ENCODE measurements at places on chromosomes 16 and 17.

DNA sequence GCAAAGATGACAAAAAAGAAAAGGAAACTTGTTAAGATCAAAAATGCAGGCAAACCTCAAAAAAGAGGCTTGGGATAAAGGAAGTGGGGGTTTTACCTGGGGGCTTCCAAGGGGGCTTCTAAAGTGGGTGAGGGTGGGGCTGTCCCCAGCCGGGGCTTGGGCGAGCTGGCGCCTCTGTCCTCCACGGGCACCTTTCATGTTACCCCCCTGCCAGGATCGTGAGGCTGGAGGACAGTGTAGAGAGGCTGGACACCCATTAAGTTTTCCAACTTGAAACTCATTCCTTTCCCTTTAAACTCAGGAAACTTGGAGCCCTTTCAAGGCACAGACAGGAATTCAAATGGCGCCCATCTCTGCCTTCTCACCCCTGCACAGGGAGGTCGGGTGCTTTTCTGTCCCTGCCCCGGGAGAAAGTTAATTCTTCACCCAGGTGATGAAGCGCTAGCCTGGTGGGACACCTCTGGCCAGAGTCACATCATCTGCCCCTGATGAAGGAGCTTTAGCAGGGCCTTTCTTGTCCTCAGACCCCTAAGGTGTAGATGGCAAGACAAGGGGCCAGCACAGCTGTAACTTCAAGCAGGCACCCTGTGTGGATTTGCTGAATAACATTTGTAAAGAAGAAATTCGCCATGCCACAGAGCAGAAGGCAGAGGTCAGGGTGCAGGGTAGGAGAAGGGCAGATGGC lies 87.3 kb downstream of the C16orf78 start:
- DNase-seq = no peak

- peak; percentile 96 for DNase-seq
Measured at GRCh38 chr17:80504686-80505413, 28.4 kb upstream of the NPTX1 start.

- peak; percentile 27 for DNase-seq
Measured at GRCh38 chr16:77596261-77596660, 126.1 kb upstream of the NUDT7 start.

- DNase-seq = no peak
Measured at GRCh38 chr17:3826191-3826590, 19.9 kb downstream of the NCBP3 start.

DNA sequence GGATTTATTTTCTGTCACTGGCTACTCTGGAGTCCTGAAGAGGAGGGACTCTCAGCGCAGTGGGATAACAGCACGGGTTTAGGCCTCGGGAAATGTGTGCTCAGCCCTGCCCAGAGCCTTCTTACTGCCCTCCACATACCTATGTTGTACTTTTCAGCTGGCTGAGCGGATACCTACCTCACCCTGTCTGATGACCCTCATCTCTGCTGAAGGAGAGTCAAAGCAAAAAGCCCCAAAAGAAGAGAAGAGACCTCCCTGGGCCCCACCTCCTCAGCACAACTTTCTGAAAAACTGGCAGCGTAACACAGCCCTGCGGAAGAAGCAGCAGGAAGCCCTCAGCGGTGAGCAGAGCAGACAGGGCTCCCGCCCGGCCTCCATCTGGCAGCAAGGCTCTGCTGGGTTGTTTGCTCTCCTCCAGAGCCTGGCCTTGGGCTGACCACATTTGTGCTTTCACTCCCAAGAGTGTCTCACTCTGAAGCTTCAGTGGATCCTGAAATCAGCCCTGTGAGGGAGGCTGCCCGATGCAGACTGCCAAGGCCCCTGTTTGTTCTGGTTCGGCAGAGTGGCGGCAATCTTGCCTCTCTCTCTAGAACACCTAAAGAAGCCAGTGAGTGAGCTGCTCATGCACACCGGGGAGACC lies 10.3 kb downstream of the MYCBPAP start:
- DNase-seq = no peak

DNA sequence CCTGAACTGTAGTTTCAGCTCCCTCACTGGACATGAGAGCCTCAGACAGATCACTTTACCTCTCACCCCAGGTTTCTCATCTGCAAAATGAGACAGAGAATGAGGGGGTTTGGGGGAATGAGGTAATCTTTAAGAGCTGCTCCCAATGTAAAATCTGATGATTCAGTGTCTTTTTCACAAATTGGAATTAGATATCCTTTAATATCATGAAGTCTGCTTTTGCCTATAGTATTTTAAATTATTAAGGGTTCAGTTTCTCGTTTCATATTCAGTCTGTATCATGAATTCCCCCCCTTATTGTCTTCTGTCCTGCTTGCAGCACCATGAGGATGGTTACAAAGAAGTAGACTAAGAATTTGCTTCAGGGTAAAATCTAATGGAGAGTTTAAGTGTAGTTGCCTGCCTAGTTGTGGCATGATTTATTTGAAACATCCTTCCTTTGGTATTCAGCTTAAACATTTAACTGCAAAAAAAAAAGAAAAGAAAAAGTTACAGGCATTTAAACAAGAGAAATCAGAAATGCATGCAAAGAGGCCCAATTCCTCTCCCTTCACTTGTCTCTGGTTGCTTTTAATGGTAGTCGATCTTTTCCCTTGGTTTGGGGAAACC lies 77.3 kb downstream of the WNT3 start:
- DNase-seq = no peak

GRCh38 chr17:37220607-37220953 lies 155.2 kb upstream of the C17orf78 start:
- DNase-seq = peak; percentile 47

DNA sequence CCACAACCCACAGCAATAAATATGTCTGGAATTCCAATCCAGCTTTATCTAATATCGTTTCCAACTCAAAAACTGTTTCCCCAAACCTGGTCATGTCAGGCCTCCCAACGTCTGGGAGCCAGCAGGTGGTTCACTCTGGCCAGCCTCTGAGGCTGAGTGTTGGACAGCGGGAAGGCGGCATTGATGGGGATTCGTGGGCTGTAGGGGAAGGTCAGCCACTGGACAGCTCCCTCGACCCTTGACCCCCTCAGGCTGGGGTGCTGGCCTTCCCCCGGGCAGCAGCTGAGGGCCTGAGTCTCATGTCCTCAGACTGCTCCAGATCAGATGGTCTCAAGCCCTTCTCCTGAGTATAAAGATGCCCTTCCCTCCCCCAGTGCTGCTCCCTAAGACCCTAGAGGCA lies 50.2 kb downstream of the SDK2 start:
- DNase-seq = no peak

- DNase-seq = peak; percentile 81
Measured at GRCh38 chr16:85569615-85570212, 43.4 kb upstream of the GSE1 start.

- DNase-seq = no peak
Measured at GRCh38 chr17:58614859-58615459, 76.9 kb downstream of the TEX14 start.

GRCh38 chr17:38967290-38967738 lies at the start of gene FBXO47:
TSS of gene FBXO47 (minus strand) at chr17:38967403. CDS start at chr17:38963025, 4,378 bp downstream.
- DNase-seq = peak; percentile 90

DNA sequence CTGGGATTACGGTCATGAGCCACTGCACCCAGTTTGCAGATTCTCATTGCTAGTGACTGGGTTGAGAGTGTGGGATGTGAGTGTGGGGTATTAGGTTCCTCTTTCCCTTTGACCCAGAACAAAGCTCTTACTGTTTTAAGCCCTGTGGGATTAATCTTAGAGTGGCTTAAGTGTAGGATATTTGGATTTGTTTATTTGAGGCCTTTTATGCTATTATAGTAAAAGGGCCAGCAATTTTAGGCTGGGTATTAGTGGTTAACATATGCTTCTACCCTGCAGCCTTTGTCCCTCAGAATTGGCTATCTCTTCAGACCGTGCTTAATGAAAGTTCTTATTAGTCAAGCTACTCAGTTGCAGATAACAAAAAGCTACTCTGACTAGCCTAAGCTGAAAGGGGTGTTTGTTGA lies 3.2 kb downstream of the SGF29 start:
- no peak for DNase-seq

GRCh38 chr17:63293323-63294075 lies 152.6 kb downstream of the CYB561 start:
- DNase-seq = peak; percentile 49

All from brain microvascular endothelial cell (primary cell).